Stimulated activated CD4-positive, alpha-beta T cell treated with anti-CD3 and anti-CD28 coated beads, Interleukin-1b, Interleukin-23, amount 100 ng/mL, for 1 hour (primary cell): ENCODE measurements at places on chromosomes 13 and 19.

GRCh38 chr13:24627946-24628345, 52.3 kb upstream of the ATP12A start:
- DNase-seq = no peak

GRCh38 chr19:46361915-46362314, 15.0 kb downstream of the PPP5C start:
- no peak for DNase-seq

DNA sequence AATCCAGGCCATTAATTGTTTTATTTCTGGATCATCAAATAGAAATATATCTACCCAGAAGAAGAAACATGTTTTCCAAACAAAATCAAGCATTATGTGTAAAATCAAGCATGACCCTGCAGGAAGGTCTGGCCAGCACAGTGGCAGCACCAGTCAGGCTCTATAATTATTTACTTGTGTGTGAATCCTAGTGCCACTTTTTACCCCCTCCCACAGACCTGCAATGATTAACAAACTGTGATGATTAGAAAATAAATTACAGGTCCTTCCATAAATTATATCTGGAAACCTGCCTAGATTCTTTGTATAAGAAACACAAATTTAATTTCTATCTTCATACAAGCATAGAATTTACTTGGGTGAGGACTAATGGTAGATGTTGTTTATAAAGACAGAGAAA, 186.1 kb downstream of the GPC6 start:
- no peak for DNase-seq

- DNase-seq = no peak
Measured at GRCh38 chr19:10226376-10227025, 4.6 kb downstream of the S1PR2 start.

DNA sequence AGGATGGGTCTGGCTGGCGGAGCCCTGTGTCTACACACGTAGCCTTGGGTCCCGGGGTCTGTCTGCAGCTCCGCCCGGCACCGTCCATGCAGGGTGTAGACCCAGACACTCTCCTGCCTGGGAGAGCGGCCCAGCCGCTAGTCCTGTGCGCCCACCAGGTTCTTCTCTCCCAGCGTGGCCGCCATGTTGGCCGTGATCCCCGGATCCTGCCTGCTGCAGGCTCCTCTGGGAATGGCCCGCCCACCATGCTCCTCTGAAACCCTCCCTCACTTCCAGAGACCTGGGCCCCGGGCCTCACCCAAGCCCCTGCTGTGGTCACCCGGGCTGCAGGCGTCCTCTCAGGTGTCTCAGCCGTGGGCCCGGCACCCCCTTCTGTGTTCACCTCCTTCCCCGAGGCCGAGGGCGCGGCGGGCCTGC, 57.7 kb upstream of the MCF2L start:
- DNase-seq = no peak

- no peak for DNase-seq
Measured at GRCh38 chr19:53912653-53913052, 3.6 kb downstream of the CACNG7 start.

DNA sequence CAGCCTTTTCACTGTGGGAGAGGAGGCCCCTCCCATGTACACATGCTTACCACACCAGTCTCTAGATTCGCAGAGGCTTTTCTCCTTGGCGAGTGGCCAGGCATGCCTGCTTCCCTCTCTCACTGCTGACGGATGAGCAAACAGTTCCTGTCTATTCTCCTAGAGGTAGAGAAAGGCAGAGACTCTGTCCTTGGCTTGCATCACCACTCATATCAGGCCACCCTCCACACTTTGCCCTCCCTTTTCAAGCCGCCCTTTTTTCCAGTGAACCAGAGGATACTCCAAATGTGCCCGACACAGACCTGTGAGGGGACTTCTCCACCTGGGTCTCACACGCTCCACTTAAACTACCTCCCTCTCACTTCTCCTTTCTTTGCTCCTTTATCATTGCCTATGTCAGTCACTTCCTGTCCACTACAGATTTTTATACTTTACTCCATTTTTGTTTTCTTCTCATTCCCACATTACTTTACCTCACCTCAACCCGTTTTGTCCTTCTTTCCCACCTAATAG, 284.6 kb downstream of the DNAJC15 start:
- no peak for DNase-seq

DNA sequence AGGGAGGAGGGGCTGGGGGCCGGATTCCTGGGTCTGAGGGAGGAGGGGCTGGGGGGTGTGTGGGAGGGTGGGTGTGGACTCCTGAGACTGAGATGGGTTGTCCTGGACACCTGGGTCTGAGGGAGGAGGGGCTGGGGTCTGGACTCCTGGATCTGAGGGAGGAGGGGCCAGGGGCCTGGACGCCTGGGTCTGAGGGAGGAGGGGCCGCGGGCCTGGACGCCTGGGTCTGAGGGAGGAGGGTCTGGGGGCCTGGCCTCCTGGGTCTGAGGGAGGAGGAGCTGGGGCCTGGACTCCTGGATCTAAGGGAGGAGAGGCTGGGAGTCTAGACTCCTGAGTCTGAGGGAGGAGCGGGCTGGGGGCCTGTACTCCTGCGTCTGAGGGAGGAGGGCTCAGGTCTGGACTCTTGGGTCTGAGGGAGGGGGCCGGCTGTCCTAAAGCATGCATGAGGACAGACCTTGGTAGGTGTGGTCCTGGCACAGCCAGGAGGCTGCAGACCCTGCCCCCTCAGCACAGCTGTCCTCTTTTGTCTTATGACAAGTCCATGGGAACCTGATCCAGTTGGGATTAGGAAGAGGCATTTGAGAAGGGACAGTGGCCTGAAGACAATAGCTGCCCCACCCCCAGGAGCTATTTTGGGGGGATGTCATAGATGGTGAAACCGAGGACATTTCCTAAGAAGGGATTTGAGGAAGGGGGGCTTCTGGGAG, 1.3 kb downstream of the TNNT1 start:
- DNase-seq = no peak

DNA sequence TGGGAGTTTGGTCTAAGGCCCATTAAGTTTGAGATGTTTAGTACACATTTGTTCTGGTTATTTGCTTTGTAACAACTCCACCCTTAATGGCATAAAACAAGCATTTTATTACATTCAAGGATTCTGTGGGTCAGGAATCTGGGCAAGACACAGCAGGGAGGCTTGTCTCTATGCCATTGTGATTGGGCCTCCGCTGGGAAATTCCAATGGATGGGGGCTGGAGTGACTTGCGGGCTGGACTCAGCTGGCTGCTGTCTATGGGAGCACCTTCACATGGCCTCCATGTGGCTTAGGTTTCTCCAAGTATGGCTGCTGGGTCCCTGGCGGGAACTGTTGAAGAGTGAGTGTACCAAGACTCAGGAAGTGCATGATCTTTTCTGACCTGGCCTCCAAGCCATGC, 159.0 kb downstream of the PAN3 start:
- no peak for DNase-seq

GRCh38 chr19:4586691-4587090, 27.2 kb upstream of the SEMA6B start:
- DNase-seq = no peak

DNA sequence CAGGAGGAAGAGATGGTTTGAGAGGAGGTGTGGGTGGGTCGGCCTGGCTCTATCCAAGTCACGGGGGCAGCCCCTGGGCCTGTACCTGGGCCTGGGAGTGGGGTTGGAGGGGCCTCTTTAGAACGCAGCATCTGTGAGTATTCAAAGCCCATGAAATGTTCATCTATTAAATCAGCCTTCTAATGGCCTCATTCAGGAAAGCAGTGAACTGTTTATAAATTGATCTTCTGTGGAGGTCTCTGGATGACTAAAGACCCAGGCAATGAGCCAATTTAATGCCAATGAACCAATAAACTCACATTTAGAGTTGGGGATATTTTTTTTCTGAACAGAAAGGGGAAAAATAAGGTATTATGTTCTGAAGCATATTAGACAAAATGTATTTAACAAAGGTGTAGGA, 19.9 kb upstream of the GGACT start:
- DNase-seq = no peak

DNA sequence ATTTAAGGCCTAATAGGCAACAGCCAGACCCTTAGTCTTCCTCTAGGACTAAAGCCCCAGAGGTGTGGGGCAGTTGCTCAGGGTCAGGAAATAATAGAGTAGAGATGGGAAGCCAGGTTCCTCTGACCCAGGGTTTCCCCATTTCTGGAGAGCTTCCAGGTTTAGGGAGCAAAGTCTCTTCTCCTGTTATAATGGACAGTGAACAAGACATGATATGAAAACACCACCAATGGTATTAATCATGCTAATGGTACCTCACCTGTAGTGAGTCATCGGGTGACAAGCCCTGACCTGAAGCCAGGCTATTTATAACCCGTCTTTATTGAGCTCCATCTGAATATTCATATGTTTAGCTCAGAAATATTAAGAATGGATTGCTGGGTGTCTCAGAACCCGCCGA, 24.6 kb downstream of the BICRA start:
- DNase-seq = no peak

DNA sequence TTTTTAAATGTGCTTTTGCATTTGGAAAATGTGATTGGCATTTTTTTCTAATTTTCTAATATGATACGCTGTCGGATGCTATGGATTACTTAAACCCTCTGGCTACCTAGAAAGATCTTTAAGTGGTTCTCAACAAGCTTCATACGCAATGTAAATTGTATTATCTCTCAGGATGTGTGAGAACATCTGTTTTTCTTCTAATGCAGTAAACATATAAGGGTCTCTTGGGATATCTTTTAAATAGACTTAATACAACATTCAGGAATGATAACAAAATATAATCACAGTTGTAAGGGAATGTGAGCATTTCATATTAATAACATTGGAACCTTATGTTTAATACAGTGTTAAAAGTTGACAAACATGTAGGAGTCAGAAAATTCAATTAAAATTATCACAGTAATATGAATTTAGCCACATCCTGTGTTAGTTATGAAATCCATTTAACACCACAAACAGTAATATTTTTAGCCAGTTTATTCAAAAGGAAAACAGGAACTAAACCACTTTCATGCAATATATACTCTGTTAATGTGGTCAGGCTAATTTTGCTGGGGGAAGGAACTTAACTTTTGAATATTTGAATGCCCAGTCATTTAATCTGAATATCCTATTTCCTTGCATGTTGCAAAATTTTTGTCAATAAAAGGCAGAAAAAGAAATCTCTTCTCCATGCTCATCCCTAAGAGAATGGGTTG, 15.0 kb upstream of the ALOX5AP start:
- DNase-seq = no peak

GRCh38 chr19:55508120-55508519, 19.9 kb downstream of the SSC5D start:
- no peak for DNase-seq

DNA sequence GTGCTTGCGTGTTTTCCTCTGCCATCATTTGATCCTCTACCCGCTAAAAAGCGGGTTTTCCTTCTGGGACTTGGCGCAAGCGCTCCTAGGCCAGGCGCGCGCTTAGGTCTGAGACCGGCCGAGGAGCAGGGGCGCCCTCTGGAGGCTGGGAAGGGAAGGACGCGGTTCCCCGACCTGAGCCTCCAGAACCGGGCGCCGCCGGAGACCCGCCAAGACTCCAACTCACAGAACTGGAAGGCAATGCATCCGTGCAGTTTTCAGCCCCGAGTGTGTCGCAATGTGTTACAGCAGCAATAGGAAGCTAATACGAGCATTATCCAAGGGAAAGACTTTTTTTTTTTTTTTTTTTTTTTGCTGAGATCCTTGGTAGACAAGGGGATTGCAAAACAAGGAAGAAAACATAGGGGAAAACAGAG, 190.9 kb downstream of the COL4A1 start:
- no peak for DNase-seq

DNA sequence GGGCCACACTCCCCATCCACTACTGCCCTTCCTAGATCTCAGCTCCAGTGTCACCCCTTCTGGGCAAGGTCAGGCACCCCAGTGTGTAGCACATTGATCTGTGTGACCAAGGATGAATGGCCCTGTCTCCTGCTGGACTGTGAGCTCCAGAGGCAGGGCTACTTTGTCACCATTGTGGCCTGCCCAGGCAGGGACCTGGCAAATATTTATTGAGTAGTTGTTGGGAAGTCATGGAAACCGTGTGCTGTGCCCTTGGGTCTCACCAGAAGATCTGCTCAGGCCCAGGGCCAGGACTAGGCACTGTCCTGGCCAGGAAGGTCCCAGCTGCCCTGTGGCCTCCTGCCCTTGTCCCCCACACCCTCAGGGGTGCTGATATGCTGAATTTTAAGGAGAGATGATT, 10.5 kb downstream of the NACC1 start:
- DNase-seq = no peak

DNA sequence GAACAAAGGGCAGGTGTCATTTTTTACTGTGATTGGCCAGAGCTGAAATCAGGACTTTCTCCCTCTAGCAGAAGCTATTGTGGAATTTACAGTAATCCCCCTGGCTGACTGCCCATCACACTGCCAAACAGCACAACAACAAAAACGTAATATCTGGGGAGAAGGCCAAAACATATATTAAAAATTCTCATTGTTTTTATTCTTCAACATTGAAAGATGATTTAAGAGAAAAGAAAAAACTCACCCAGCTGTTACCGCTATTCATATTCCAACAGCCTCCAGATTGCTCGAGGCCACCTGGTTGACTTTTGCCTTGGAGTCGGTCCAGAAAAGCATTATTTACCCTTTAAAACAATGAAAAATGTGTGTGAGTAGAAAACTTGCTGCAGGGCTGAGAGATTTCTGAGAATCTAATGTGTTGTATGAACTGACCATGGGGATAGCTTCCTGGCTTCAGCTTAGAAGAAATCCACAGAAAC, 97.2 kb downstream of the EPSTI1 start:
- no peak for DNase-seq

- DNase-seq = no peak
Measured at GRCh38 chr19:5456841-5457200, 1.6 kb downstream of the ZNRF4 start.

DNA sequence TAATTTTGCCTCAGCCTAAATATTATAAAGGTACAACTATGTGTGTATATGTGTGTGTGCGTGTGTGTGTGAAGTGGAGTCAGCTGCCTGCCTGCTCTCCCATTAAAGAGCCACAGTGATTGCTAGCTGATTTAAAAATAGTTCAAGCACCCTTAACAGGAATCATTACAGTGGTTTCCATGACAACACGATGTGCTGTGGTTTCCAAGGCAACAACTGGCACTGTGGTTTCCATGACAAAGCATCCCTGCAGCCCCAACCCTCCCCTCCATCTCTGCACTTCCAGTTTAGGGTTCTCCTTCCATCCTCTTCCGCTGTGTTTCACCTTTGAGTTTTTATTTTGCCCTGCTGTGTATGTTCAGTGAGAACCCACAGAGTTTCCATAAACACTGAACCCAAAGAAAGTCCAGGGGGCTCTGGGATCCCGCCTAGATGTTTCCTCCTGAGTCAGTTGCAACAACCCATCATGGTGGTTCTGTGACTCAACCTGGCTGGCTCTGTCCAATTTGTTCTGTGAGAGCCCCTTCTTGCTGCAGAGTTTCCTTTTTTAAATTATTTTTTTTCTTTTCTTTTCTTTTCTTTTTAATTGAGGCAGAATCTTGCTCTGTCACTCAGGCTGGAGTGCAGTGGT, 7.1 kb upstream of the PNMA8A start:
- DNase-seq = no peak

GRCh38 chr19:41870401-41870873, 6.6 kb upstream of the CD79A start:
- no peak for DNase-seq
